ENCODE measurements at places on chromosomes 7 and 10. TPM values are rescaled to one million over a fixed set of nuclear protein-coding genes. Genes with fewer than 3 reads are reported as not detected.
A peak's percentile ranks its signal among the peaks of the same experiment; 100 is the strongest.

DNA sequence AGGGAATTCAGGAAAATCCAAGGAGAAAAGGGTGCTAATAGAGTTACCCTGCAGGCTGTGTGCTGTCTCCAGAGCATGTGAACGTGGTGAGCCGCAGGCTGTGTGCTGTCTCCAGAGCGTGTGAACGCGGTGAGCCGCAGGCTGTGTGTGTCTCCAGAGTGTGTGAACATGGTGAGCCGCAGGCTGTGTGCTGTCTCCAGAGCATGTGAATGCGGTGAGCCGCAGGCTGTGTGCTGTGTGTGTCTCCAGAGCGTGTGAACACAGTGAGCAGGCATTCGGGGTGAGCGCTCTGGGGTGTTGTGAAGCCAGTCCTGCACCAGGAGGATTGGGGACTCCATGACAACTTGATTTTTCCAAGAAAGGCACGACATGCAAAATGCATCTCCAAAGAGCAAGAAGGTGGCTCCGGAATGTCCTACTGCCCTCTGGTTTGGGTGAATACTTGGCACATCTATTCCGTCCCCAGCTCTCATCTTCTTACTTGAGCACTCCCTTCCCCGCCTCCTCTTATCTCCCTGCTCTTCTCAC, 407.9 kb upstream of the SHH start:
- no peak for DNase-seq

GRCh38 chr10:23556727-23557440, 118.0 kb downstream of the OTUD1 start:
- DNase-seq: peak; percentile 5

DNA sequence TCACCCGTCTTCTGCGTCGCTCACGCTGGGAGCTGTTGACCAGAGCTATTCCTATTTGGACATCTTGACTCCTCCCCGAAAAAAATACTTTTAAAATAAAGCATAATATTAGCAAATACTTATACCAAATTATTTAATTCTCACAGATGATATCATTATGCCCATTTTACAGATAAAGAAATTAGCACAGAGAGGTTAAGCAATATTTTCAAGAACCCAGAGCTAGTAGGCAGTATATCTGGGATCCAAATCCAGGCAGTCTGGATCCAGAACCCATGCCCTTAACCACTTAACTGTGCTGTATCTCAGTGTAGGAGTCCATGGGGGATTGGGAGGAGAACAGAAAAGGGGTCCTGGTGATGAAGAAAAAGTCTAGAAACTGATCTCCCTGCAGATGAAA, 6.1 kb downstream of the IQUB start:
- DNase-seq: no peak

- no peak for DNase-seq
These were observed 163.7 kb upstream of the PRPS1L1 start for GRCh38 chr7:18191341-18191740.

GRCh38 chr10:120385992-120386391, 71.0 kb upstream of the PLPP4 start:
- DNase-seq: no peak

GRCh38 chr7:151172273-151173141, 5.0 kb upstream of the GBX1 start:
- DNase-seq: peak; percentile 50

DNA sequence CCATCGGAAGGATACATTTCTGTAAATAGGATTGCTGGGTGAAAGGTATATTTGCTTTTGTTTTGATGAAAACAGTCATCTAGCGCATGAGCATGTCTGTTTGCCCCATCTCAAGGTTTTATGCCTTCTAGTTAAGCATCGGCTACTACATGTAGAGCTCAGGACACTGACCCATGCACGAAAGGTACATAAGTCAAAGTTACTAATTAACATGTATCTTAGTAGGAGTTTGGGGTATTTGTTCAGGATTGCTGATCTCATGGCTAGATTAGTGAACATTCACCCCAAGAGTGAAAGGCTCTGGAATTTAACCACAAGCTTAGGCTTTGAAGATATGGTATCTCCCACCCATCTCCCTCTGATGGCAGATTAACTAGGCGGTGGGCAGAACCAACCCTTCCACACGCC, 91.5 kb downstream of the RBM20 start:
- DNase-seq: no peak

Gene TMEM184A
- polyA plus RNA-seq: 1.9 TPM
